ENCODE measurements at places on chromosomes 13 and 19. TPM values are rescaled to one million over a fixed set of nuclear protein-coding genes. Genes with fewer than 3 reads are reported as not detected.

ZNF135 gene
- not detected for total RNA-seq

PTPRH gene
- 5.3 TPM for total RNA-seq

THSD8 gene
- 6.2 TPM for total RNA-seq

IGFL3 gene
- 0.21 TPM for total RNA-seq

ZNF613 gene
- 0.73 TPM for total RNA-seq

IFNL1 gene
- total RNA-seq = not detected

CSNK1A1L gene
- total RNA-seq = not detected

SULT2A1 gene
- not detected for total RNA-seq

SPRY2 gene
- 12.0 TPM for total RNA-seq

KLK4 gene
- total RNA-seq = 0.08 TPM

CACNG8 gene
- total RNA-seq = 1.2 TPM

DKKL1 gene
- 0.39 TPM for total RNA-seq

KLK12 gene
- not detected for total RNA-seq

MEDAG gene
- 0.06 TPM for total RNA-seq

SLC6A16 gene
- 1.1 TPM for total RNA-seq

CALR3 gene
- total RNA-seq = not detected

TRIP10 gene
- 68.6 TPM for total RNA-seq

C13orf42 gene
- not detected for total RNA-seq

REEP6 gene
- 5.2 TPM for total RNA-seq

CYSLTR2 gene
- not detected for total RNA-seq

RAX2 gene
- total RNA-seq = not detected
